ENCODE measurements at places on chromosomes 4 and X. TPM values are rescaled to one million over a fixed set of nuclear protein-coding genes. Genes with fewer than 3 reads are reported as not detected.
A peak's percentile ranks its signal among the peaks of the same experiment; 100 is the strongest.

Gene RCHY1
- 28.3 TPM for total RNA-seq

Gene GPR34
- total RNA-seq, result 18.7 TPM

Gene MAGEB6
- not detected for total RNA-seq

Gene FAM9B
- 0.16 TPM for total RNA-seq

Gene TMEM156
- 1.1 TPM for total RNA-seq

Gene TMSB15C
- 2.8 TPM for total RNA-seq

Gene PAGE2
- total RNA-seq, result not detected

Gene GUCY1B1
- total RNA-seq, result 20.8 TPM

Gene TCEAL7
- 8.2 TPM for total RNA-seq

Gene HDAC8
- total RNA-seq, result 28.7 TPM

Gene HELT
- total RNA-seq, result not detected

Gene CYSLTR1
- 5.8 TPM for total RNA-seq

Gene RAB41
- total RNA-seq, result not detected

Gene MANBA
- total RNA-seq, result 47.6 TPM

Gene UBE2K
- 54.5 TPM for total RNA-seq

Gene HCFC1
- 46.6 TPM for total RNA-seq

Gene PHOX2B
- total RNA-seq, result not detected

Gene PLAC1
- not detected for total RNA-seq

DNA sequence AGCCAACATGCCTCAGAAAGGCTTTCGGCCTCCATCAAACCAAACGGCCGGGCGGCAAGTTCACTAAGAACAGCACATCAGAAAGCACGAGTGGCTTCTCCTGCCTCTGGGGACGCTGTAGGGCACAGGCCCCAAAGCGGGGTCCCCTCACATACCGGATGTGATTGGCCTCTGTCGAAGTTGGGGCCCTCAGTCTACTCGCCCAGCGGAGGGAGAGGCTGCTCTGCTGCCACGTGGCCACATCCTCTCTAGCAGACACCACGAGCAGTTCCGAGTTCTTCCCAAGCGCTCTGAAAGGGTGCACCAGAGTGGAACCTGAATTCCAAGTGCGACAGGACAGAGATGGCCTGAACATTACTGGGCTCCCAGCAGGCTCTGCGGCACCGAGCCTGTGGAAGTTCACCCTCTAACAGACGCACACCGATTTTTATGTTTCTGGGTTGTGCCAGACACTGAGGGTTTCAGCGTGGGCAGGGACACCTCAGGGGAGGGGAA lies 21.1 kb downstream of the NOP14 start:
- no peak for DNase-seq

DNA sequence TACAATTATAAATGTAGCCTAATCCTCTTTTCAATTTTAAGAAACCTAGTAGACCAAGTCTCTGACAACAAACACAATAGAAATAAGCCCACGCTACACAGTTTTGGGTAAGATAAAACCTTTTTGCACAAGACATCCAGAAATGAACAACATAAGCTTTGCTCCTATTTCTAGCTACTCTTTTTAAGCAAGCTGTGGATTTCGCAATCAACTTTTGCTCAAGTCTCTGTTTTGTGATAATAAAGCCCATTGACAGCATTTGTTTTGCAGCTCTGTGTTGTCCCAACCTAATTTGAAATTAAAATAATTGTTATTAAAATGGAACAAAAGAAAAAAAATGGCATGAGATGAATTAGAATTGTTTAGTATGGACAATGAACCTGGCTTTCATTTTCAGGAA lies 287.9 kb upstream of the PUDP start:
- DNase-seq, result no peak

GRCh38 chr4:68152411-68152810 lies 22.7 kb upstream of the TMPRSS11F start:
- no peak for DNase-seq

DNA sequence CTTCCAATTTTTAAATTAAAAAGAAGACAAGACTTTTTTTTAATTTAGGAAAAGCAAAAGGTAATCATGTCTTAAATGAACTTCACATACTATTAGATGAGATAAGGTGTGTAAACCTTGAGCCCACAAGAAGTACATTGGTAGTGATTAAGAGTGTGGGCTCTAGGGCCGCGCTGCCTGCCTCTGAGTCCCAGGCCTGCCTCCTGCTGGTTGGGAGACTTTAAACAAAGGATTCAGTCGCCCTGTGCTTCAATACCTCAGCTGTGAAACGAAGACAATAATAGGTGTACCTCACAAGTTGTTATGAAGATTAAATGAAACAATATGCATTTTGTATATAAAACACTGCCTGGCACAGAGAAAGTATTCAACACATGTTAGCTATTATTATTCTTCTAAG lies 95.9 kb upstream of the MYOZ2 start:
- DNase-seq, result no peak

GRCh38 chrX:34632384-34632783 lies 24.7 kb downstream of the TMEM47 start:
- DNase-seq, result no peak

DNA sequence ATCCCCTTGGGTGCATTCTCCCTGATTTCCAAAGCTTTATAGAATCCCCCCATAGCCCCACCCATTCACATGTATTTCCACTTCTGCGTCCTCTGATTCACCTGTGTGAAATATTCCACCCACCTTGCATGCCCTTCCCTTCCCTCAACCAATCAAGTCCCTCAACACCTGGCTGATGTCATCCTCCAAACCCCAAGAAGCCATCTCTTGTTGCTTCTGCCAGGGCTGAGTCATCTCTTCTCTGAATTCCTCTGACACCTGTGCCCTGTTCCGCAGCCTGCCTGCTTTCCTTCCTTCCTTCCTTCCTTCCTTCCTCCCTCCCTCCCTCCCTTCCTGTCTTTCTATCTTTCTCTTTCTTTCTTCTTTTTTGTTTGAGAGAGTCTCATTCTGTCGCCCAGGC lies 9.9 kb downstream of the CRMP1 start:
- DNase-seq, result no peak

DNA sequence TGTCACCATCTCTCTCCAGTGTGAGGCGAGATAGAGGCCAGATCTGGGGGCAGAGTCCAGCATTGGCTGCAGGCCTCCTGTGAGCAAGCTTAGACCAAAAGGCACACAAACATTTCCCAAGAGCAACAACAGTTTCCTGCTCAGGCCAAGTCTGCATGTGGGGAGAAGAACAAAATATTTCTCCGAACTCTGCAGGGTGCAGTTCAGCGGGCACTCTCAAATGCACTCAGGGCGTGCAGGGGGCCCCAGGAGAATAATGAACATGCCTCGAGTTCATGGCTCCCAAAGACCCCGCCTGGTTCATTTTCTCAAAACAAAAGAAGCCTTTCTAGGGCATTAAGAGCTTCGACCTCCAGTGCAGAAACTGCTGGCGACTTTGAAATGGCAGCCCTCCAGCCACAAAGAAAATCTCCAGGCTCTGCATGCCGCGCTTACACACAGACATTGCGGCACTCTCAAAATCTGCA lies 57.8 kb upstream of the HELT start:
- DNase-seq, result no peak

GRCh38 chr4:102474736-102475504 lies 26.2 kb upstream of the NFKB1 start:
- DNase-seq, result no peak

DNA sequence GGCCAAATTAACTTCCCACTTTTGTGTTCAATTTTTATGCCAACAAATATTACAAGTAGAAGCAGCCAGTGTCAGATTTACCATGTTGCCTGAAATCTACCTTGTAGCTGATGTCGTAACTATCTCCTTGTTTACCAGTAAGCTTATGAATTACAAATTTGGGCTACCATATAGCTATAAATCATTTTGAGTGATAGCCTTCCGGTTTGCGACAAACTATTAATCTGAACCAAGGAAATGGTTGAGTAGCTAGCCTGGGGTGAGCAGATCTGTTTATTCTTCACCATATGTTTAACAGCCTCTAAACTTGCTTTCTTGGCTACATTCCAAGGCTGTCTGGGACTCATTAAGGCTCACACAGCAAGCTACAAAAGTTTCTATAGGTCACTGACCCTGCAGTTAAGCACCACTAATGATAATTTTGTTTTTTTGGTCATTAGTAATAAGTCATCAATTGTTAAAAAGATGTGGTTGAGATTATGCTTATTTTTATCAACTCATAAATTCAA lies 218.7 kb upstream of the SPOCK3 start:
- DNase-seq, result no peak

- DNase-seq, result no peak
These were observed 482.9 kb downstream of the NAF1 start for GRCh38 chr4:162683659-162684370.

- no peak for DNase-seq
These were observed 94.9 kb downstream of the HDAC8 start for GRCh38 chrX:72477781-72478181.

DNA sequence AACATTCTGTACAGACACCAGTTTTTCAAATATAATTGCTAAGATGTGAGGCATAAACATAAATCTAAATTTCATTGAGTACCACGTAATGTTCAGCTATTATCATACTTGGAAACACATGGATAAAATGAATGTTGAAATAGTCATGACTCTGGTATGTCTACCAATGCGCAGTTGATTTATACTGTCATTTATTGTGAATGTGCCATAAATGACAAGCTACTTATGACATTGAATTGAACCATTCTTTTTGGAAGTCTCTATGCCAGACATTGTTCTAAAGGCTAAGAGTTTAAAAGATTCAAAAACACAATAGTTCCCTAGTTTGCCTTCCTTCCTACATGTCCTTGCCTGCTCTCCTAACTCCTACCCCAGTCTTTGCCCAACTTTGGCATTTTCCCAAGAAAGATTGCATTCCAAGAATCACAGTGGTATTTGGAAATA lies 96.6 kb upstream of the DMD start:
- DNase-seq, result no peak

GRCh38 chr4:45663003-45663402 lies 460.9 kb downstream of the GABRG1 start:
- peak; percentile 40 for DNase-seq

- DNase-seq, result no peak
These were observed 35.2 kb upstream of the AMBN start for GRCh38 chr4:70556856-70557255.

DNA sequence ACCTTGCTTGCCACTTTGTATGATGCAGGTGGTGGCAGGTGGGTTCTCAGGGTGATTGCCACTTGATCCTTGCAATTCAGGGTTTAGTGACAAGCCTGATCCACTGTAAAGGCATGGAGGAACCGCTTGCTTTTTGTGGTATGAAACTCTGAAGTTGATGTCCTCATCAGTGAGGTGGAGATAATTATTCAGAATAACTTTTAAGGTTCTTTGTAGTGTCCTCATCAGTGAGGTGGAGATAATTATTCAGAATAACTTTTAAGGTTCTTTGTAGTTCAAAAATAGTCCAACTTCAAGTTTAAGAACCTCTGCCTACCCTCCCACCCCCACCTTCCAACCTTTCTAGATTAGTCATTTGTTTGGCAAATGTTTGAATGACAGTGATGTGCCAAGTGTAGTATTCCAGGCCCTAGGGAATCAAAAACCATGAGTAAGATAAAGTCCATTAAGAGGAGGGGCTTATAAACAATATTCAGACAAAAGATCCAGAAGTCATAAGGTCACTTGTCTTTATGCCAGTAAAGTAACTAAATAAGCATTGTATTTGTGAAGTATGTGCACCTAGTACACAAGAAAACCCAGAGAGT lies 51.2 kb downstream of the DCUN1D4 start:
- DNase-seq, result no peak

DNA sequence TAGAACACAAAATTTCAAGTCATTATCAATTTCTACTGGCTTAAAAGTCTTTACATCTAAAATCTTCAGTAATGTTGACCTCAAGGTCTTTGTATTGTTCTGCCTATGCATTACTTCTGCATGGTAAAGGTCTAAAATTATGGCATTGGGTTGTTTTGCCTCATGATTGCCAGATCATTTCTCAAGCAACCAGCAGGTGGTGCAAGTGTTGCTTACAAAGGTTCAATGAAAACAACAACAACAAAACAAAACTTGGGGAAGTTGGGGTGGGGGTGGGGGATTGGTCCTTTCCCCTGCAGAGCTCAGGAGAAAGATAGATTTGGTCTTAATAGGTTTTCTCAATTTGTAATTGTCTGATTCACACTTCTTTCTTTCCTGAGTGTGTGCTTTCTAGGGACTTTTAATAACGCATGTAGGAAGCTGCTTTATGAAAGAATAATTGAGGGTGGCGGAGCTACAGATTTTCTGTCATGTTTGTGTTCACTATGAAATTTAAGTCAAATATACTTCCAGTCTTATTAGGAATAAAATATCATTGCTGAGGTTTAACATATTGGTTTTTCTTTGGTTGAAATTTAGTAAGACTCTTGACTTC lies 145.1 kb downstream of the COL4A5 start:
- no peak for DNase-seq

GRCh38 chr4:69321153-69321729 lies 41.0 kb downstream of the UGT2B28 start:
- DNase-seq, result no peak

- no peak for DNase-seq
These were observed 38.9 kb downstream of the CNGA2 start for GRCh38 chrX:151773434-151773833.

DNA sequence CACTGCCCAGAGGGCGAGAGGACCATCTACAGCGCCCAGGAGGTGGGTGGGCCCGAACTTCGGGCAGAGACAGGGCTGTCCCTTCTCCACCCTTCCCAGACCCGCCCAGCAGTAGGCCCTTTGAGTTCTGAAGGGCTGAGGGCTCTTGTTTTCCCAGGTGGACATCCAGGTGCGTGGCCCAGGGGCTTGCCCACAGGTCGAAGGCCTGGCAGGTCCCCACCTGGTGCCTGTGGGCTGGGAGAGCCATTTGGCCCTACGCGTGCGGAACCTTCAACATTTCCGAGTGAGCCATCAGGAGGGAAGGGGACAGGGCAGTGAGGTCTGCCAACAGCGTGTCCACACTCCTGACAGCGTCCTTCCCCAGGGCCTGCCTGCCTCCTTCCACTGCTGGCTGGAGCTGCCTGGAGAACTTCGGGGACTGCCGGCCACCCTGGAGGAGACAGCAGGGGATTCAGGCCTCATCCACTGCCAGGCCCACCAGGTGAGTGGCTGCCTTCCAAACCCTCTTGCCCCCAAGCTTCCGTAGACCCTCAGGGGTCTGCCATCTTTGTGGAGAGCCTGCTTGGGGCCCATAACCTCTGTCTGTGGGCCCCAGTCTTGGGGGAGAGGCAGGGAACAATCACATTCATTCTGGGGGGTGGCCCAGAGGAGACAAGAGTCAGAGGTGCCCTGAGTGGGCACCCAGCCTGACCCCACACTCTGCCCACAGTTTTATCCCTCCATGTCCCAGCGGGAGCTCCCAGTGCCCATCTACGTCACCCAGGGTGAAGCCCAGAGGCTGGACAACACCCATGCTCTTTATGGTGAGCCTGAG lies 6.8 kb downstream of the PLXNB3 start:
- peak; percentile 34 for DNase-seq

- DNase-seq, result no peak
These were observed 62.6 kb downstream of the GRXCR1 start for GRCh38 chr4:42954963-42955669.

- DNase-seq, result peak; percentile 4
These were observed 275.5 kb downstream of the PPARGC1A start for GRCh38 chr4:23614284-23614892.

DNA sequence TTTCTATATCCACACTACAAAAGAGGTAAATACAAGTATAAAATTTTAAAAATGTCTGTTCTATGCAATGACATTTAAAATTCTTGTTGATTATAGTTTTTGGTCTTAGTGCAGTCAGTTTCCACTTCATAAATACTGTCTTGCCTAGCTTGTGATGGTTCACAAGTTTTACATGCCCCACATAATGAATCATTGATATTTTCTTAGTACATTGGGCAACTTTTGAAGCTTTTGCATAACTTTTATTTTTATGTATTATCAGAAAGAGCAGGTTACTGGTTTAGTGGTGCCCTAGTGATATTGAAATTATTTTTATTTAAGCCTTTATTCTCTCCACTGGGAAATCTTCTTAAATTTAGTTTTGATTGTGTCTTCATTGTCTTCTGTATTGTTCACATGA lies 388.0 kb downstream of the CCSER1 start:
- DNase-seq, result no peak

GRCh38 chr4:15003891-15004738 lies 1.8 kb downstream of the CPEB2 start:
- DNase-seq, result peak; percentile 28

Measured in left lung (tissue), 14 donors.